ENCODE measurements at places on chromosomes 6 and 20.

DNA sequence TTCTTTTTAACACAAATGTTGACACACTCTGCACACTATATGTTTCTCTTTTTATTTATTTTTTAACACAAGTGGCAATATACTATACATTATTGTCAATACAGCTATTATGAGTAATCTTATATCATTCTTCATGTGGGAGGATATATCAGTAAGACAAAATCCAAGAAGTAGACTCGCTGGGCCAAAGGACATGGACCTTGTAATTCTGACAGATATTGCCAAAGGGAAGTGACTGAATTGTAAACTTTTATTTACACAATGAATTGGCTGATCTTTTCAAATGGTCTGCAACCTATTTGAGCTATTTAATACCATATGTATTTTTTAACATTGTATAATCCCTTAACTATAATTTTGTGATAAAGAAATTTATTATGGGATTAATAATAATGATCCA, 56.0 kb downstream of the CCDC170 start:
- DNase-seq, result no peak

- no peak for DNase-seq
Observed at GRCh38 chr6:41054511-41054910, 1.5 kb downstream of the APOBEC2 start.

DNA sequence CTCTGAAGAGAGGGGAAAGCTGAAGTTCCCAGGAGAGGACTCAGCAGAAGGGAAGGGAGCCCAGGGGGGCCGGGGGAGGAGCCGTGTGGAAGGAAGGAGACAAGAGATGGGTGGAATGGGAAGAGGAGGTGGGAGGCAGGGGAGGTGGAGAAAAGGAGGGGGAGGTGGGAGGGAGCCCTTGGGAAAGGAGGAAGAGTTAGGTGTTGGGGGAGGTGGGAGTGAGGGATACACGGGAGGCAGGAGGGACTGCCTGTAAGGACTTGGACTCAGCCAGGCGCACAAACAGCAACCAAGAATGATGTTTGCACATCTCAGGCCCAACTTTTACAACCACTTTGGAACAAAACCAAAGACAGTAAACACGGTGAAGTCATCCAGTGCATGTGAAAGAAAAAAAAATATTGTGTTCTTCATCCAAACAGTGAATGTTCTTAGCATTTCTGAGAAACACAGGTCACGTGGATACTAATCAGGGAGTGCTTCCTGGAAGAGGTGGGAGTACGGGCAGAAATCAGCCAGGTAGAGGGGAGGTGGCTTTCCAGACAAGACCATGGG, 17.4 kb upstream of the LSM14B start:
- no peak for DNase-seq

DNA sequence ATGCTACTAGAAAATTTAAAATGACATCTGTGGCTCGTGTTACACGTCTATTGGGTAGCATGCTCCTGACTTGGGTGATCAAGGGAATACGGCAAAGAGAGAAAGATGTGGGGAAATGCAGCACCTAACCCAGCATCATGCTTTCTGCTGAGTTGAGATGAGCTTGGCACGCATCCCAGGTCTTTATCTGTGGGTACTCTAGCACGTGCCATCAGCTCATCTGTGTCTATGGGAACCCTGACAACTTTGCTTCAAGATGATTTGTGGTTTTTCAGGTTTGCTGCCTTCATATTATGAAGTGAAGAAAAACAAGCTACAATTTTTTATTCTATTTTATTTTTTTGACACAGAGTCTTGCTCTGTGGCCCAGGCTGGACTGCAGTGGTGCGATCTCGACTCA, 21.0 kb downstream of the RNASET2 start:
- no peak for DNase-seq

DNA sequence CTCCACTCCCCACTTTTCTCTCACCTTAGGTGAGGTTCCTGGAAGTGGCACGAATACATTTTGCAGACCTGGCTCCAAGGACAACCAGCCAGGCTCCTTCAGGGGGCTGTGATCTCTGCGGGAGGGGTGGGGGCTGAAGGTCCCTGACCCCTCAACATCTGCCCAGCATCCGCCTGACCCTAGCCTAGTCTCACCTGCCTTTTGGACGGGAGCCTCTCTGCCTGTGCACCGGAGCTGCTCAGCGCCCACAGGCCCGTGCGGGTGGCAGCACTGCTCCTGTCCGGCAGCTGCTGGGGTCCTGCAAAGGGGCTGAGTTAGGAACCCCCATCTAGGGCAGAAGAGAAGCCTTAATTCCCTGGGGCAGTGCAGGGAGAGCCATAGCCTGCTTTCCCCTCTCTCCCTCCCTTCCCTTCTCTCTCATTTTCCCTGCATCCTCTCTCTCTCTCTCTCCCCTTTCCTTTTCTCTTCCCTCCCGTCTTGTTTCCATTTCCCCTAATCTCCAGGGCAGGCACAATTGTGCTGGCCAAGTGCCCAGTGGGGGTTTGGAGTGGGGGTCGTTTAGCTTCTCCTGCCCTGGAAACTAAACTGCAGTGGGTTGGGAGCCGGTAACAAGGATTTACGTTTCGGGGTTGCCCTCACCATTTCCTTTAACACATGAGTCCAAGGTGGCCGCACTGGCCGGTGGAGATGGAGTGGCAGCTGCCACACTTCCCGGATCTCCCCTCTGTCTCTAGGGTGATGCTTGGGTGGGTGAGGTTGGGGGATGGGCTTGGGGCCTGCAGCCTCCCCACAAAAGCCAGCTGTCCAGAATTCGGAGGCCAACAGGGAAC, 54.1 kb downstream of the CTCFL start:
- no peak for DNase-seq

DNA sequence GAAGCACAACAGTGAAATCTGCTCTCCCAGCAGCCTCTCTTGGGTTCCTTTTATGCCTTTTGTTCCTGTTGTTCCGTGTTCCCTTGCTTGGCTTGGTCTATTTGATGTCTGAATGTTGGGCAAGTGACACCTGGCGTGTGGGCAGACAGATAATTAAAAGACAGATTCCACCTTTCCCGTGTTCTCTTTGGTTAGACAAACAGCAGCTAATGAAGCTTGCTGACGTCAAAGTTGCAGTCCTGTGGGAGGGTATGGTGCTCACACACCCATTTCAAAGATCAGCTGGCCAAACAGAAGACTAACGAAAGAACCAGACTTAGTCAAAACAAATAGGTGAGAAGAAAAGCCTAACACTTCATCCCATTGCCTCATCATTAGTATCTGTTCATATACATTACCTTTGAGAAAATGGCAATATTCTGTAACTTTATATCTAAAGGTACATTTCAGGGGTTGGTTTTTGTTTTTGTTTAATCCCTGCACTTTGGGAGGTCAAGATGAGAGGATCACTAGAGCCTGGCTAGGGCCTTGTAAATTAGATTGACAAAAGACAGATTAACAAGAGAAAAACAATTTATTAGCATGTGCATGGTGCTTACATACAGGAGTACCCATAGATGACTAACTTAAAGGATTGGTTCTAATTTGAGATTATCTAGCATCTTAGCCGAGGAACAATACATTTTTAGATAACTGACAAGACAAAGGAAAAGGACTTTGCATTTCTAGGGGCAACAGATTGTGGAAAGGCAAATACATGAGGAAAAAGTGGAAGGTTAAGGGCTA, 48.9 kb upstream of the TNFRSF21 start:
- no peak for DNase-seq

GRCh38 chr6:86848986-86849385, 88.3 kb upstream of the HTR1E start:
- DNase-seq, result no peak

- no peak for DNase-seq
Observed at GRCh38 chr6:25248123-25248522, 31.1 kb upstream of the CARMIL1 start.

- DNase-seq, result no peak
Observed at GRCh38 chr20:59105581-59105980, 58.0 kb upstream of the ZNF831 start.

- no peak for DNase-seq
Observed at GRCh38 chr6:168062346-168063289, 16.4 kb downstream of the FRMD1 start.

DNA sequence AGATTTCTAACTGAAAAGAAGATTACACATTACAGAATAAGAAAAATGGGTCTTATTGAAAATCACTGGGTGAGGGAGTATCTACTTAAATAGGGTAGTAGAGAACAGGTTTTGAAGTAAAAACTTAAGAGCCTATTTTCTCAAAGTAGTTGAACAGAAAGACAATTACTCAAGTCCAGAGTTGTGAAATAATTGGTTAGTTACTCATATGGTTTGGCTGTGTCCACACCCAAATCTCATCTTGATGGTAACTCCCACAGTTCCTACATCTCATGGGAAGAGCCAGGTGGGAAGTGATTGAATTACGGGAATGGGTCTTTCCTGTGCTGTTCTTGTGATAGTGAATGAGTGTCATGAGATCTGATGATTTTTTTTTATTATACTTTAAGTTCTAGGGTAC, 1035.3 kb upstream of the GJE1 start:
- no peak for DNase-seq
